ENCODE measurements at places on chromosomes 3 and 15.

DNA sequence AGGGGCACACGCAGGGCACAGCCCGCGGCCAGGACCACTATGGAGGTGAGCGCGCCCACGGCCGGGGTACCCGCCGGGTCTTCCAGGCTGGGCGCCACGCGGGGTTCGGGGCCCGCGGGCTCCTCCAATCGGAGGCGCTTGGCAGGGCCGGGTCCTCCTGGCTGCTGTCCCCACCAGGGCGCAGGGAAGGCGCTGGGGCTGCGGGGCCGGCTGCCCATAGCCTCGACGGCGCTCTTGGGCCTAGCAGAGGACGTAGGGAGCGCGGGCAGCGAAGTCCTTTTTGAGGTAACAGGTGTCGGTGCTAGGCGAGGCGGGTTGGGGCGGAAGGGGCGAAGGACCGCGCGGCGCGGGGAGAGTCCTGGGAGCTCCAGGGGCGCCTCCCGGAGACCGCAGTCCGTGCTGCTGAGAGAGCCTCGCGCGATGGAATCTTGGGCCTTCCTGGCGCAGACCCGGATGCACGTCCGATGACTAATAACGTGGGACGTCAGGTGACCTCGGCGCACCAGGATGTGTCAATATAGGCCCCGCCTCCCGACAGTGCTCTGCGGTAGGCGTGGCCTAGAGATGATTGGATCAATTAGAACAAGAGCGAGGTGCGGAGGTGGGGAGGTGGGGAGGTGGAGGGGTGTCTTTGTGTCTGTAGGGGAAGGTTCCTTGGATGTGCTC lies at the start of gene PRR23A:
Gene PRR23A (minus strand): TSS at position 218 of the 666 bp plus-strand sequence. CDS start 0 bp downstream, at position 218.
- DNase-seq, result no peak

DNA sequence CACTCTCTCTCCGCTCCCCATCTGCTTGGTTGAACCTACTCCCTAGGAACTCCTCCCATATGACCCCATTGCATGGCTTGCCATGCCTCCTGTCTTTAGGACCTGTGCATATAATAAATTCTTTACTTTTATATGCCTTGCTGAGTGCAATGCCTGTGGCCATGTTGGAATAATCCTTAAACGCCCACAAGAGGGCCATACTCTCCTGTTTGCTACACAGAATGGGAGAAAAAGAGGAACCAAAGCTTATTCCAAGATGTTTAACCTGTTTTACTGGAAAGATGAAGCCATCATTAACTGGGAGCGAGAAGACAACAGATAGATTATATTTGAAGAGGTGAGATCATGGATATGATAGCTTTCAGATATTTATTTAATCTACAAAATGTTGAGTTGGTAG lies 1097.8 kb downstream of the NAALADL2 start:
- peak; percentile 48 for DNase-seq

- DNase-seq, result no peak
Observed at GRCh38 chr15:79635149-79635771, 203.1 kb downstream of the MINAR1 start.

GRCh38 chr15:85072917-85073316 lies 91.3 kb downstream of the PDE8A start:
- DNase-seq, result no peak

DNA sequence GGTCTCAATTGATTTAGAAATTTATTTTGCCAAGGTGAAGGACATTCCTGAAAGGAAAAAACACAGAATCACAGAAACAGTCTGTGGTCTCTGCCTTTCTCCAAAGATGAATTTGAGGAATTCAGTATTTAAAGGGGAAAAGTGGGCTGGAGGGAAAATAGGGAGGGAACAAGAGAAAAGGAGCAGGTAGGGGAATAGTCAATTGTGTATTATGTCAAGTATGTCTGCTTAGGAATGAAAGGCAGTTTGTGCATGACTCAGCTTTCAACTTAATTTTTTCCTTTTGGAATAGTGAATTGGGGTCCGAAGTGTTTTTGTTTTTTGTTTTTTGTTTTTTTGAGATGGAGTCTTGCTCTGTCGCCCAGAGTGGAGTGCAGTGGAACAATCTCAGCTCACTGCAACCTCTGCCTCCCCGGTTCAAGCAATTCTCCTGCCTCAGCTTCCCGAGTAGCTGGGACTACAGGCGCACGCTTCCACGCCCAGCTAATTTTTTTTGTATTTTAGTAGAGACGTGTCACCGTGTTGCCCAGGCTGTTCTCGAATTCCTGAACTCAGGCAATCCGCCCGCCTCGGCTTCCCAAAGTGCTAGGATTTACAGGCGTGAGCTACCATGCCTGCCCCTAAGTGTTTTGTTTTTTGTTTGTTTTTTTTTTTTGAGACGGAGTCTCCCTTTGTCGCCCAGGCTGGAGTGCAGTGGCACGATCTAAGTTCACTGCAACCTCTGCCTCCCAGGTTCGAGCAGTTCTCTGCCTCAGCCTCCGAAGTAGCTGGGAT lies 74.1 kb upstream of the MAP4 start:
- no peak for DNase-seq

- no peak for DNase-seq
Observed at GRCh38 chr3:104676241-104676640, 690.5 kb upstream of the ALCAM start.

- DNase-seq, result peak; percentile 79
Observed at GRCh38 chr15:57527382-57528091, 64.2 kb upstream of the MYZAP start.

- no peak for DNase-seq
Observed at GRCh38 chr3:145817870-145818483, 343.0 kb downstream of the PLOD2 start.

GRCh38 chr3:193134856-193135255 lies 106.2 kb upstream of the PLAAT1 start:
- DNase-seq, result no peak

DNA sequence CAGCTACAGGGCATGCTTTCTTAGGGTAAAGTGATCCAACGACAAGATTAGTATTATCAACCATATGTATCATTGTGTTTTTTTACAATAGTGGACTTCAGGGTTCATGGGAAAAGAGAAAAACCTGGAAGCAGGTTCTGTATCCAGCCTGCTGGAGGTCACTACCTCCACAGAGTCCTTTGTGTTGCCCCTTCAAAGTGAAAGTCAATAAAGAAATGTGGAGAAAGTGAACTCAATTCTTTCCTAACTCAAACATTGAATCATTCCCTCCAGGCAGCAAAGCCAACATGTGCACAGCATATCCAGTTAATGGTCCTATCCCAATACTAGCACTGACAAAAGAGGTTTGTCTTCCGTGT lies 45.4 kb downstream of the FGF7 start:
- no peak for DNase-seq

DNA sequence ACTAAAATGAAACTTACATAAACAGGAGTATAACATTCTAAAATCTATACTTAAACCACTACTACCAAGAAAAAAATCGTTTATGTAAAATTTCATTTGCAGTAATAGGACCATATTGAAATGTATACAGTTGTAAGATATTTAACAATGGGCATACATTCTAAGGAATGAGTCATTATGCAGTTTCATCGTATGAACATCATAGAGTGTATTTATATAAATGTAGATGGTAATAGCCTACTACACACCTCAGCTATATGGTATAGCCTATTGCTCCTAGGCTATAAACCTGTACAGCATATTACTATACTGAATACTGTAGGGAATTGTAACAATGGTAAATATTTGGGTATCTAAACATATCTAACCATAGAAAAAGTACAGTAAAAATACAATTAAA lies 79.5 kb downstream of the DPH6 start:
- no peak for DNase-seq

DNA sequence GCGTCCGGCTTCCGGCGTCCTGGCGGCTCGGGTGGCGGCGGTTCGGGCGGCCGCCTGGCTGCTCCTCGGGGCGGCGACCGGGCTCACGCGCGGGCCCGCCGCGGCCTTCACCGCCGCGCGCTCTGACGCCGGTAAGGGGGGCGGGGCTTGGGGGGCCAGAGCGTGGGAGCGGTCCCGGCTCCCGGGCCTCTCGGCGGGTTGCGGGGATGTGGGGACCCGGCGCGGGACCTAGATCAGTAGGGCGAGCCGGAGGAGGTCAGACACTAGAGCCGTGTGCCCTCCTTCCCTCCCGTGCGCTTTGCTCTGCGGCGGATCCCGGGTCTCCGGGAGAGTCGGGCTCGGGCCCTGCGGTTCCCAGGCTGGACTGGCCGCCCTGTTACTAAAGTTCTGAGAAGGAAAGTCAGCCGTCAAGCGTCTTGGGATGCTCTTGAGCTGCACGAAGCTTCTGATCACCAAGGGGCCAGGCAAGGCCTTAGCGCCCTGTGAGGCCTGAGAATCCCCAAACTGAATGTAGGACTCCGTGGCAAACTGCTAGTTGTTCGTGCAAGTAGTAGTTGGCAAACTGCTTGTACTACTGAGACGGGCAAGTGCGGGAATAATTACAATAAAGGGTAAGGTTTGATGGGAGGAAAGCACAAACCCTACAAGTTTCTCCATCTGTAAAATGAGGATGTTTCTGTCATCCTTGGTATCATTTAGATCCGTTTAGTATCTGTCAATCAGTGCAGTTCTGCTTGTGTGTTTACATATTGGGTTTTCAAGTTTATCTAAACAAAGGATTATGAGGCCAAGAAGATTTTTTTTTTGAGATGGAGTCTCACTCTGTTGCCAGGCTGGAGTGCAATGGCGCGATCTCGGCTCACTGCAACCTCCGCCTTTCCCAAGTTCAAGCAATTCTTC lies 587 bp downstream of the PIGX start:
- no peak for DNase-seq

- no peak for DNase-seq
Observed at GRCh38 chr3:167798443-167798842, 62.9 kb downstream of the SERPINI1 start.

All from NCI-H2081 (cell line).